ENCODE measurements at places on chromosomes 4 and X.

DNA sequence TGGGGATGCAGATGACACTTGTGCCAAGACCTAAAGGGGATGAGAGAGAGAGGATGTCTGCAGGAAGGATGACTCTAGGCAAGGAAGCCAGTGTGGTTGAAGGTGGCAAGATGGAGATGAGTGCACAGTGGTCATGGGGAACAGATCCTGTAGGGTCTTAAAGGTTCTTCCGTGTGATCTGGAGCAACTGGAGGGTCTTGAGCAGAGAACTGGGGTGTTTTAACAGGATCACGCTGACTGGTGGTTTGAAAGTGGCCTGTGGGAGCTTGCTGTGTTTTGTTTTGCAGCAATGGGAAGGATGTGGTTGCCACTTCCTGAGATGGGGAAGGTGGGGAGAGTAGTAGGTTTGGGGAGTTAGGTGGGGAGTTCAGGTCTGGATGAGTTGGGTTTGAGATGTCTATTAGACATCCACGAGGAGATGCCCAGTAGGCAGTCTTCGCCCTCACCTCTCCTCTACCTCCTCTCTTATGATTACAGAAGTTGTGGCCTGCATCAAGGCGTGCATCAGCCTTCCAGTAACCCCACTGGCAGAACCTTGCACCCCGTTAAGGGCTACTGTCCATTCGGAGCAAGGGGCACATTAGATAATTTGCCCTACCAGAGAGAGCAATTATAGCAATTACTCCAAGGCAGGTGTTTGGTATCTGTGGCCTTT lies 1.4 kb upstream of the STBD1 start:
- DNase-seq: no peak

DNA sequence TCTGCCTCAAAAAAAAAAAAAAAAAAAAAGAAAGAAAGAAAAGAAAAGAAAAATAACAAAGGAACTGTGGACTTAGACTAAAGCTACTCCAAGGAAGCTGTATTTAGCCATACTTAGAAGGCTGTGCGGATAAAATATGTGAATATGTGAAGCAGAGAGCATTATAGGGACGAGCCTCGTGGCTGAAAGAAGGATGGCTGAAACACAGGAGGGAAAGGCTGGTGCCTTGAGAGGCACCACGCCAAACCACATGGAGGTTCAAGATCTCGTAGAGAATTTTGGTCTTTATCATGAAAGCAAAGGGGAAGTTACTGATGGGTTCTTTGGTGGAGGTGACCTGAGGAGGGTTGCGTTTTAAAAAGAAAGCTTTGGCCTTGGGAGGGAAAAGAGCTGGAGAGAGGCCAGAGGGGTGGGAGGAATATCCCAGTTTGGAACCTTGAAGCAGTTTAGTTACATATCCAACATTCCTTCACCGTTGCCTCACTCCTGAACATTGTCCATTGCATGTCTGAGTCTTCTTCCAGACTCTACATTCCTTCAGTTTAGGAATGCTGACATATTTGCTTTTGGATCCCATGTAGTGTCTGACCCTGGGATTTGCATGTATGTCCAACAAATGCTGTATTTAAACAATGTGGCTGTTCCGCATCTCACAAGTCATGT lies 82.5 kb downstream of the CPE start:
- DNase-seq: peak; percentile 94

DNA sequence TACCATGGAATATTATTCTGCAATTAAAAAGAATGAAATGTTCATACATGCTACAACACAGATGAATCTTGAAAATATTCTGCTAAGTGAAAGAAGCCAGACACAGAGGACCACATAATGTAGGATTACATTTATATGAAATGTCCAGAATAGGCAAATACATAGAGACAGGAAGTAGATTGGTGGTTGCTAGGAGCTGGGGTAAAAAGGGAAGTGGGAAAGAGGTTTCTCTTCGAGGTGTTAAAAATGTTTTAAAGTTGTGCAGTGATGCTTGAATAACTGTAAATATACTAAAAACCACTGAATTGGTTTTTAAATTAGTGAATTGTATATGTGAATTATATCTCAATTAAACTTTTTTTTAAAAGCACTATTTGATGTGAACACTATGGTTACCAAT lies 3.6 kb upstream of the NXT2 start:
- DNase-seq: no peak

GRCh38 chr4:124184792-124185191 lies 527.7 kb downstream of the ANKRD50 start:
- no peak for DNase-seq

DNA sequence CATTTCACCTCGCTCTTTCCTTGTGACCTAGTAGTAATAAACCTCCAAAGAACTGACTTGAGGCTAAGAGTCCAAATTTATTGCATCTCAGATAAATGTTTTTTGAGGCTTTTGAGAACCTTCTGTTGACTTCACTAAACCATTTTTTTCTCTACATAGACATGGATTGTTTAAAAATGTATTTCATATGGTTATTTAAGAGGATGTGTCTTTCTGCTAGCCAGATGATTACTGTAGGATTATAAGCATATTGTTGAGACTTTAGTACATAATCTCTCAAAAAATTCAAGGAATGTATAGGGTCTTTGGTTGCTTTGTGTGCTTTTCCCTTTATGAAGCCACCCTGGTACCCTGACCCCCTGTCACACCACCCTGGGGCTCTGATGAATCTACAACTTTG lies 44.8 kb downstream of the ATXN3L start:
- DNase-seq: no peak

DNA sequence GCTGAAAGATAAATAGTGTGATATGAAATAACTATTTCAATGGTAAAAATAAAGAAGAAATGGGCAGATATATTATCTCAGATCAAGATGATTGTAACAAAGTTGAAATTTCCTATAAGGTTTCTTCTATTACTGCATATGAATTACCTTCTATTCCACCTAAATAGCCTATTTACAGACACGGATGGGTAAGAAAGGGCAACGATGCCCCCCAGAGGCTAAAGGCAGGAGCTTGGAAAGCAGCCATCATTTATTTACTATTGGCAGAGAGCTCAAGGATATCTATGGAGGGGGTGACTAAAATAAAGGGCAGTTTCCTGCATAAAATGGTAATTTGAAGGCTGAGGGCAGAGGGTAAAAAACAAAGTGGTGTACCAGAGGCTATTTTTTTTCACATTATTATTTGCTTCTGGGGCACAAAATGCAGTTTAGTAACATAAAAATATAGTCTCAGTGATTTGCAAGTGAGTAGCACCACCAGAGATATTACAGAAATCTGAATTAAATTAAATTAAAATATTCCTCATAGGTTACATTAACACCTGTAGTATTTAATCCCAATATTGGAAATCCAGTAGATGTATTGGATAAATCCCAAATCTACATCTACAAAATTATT lies 123.1 kb downstream of the BTC start:
- DNase-seq: peak; percentile 58

GRCh38 chr4:41324861-41325260 lies 68.1 kb downstream of the UCHL1 start:
- no peak for DNase-seq

GRCh38 chrX:133081990-133082389 lies 14.9 kb downstream of the USP26 start:
- DNase-seq: no peak

DNA sequence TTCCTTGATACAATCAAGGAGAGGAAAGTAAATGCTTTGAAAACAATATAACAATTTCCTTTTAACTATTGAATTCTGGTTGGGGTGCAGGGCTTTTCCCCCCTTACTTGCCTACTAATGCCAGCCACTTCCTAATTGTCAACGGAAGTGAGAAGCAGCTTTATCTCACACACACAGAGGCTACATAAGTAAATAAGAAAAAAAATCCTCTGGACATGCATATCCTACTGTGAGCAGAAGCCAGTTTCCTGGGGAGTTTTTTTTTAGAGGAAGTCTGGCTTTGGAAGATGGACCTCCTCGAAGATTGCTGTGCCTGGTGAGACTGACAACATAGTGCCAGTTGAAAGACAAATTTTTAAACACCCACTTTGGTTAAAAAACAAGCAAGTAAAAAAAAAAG lies 180.6 kb downstream of the OPHN1 start:
- DNase-seq: no peak

GRCh38 chrX:38402118-38402517 lies 49.7 kb downstream of the OTC start:
- DNase-seq: no peak

DNA sequence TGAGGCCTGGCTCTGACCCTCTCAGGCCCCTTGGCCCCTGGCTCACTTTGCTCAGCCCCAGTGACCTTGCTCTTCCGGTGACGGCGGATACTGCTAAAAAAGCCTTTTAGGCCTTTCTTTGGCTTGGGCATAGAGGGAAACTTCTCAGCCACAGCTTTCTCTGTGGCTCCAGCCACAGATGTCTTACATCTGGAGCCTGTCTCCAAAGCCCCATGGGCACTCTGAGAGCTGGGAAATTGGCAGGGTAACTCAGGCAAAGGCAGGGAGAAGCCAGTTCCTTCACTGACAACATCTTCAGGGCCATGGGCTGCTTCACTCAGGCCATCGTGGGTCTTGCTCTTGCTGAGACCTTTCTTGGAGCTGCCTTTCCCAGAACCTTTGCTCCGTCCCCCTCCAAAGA lies 12.8 kb downstream of the AMER1 start:
- no peak for DNase-seq

DNA sequence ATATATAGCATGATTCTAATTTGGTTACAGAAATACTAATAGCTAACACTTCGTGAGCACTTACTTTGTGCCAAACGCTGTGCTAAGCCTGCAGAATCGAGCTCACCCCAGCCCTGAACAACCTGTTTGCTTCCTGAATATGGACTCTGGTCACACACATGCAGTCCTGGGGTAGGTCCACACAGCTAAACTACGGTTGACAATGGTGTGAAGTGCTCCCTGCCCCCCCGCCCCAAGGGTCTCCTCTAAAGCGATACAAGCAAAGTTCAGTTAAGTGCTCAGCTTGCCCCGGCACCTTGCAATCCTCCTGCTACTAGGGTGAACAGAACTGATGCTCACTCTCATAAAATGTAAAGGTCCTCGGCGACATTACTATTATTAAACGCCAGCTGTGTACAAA lies 879 bp downstream of the FOXP3 start:
- no peak for DNase-seq

DNA sequence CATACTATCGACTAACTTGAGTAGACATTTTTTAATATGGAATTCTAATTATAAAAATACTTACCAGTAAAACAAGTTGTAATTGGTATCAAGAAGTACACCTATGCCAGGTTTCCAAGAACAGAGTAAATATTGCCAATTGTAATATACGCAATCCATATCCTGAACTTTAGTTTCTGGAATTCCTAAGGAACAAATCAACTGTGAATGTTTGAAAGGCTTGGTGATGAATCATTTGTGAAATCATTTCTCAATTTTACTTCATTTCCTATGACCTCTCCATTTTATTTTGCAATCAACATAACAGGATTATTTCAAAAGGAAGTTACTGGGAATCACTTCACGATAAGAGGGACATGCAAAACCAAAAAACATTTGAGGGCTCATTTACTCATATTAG lies 3.7 kb downstream of the IL13RA2 start:
- peak; percentile 41 for DNase-seq

DNA sequence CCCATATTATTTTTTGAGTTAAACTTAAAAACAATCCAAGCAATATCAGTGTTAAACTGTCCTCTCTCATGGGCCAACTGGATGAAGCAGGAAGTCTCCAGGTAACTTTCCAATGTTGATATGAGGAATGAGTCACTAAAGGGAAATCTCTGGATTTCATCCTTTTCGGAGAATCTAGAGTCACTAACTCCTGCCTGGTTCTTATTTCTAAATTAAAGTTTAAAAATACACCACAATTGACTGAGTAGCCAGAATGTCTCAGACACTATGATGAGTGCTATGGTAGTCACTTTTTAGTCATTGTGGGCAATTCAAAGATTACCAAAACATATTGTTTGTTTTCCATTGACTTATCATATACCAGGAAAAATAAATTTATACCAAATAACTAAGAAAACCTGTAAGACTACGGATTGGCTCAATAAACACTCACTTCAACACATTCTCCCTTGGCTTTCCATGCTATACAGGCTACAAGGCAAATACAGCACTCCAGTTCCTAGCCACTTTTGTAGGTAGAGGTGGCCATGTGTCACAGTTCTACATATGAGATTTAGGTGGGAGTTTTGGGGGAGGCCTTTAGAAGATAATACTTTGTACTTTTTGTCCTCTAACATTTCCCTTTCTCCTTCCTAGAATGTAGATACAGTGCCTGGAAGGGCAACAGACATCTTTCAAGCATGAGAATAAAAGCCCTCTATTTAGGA lies 8.6 kb downstream of the SLC9B2 start:
- DNase-seq: peak; percentile 36

DNA sequence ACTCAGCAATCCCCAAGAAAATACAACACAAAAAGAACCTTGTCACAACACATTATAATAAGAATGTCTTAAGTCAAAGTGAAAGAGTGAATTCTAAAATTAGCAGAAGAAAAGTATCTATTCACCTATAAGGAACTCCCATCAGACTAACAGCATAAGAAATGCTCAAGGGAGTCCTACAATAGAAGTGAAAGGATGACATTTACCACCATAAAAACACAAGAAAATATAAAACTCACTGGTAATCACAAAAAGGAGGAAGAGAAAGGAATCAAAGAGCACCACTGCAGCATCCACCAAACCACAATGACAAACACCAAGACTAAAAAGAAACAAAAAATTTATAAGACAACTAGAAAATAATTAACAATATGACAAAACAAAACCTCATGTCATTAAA lies 257.0 kb upstream of the AGTR2 start:
- DNase-seq: no peak

GRCh38 chr4:174387143-174387542 lies 103.4 kb downstream of the CEP44 start:
- DNase-seq: no peak

DNA sequence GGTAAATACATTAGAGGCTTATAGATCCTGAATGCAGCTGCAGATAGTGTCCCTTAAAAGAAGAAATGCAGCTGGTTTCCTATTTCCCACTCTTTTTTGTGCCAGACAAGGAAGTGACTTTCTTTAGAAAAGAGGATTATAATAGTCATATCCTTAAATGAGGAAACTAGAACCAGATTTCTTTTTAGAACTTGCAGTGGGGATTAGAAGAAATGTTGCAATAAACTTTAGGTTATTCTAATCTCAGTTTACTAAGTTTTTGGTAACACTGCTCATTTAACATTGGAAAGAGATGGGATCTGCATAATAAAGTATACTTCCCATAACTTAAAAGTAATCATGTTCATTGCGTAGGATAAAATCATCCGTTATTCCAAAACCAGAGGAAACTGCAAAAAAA lies 101.9 kb downstream of the SLIT2 start:
- no peak for DNase-seq

- DNase-seq: peak; percentile 47
These were observed 1.4 kb downstream of the ELOVL6 start for GRCh38 chr4:110196871-110197528.
